ENCODE measurements at places on chromosomes 11 and 22.

GRCh38 chr11:8732748-8733241 lies 50.2 kb downstream of the RPL27A start:
- DNase-seq = no peak

DNA sequence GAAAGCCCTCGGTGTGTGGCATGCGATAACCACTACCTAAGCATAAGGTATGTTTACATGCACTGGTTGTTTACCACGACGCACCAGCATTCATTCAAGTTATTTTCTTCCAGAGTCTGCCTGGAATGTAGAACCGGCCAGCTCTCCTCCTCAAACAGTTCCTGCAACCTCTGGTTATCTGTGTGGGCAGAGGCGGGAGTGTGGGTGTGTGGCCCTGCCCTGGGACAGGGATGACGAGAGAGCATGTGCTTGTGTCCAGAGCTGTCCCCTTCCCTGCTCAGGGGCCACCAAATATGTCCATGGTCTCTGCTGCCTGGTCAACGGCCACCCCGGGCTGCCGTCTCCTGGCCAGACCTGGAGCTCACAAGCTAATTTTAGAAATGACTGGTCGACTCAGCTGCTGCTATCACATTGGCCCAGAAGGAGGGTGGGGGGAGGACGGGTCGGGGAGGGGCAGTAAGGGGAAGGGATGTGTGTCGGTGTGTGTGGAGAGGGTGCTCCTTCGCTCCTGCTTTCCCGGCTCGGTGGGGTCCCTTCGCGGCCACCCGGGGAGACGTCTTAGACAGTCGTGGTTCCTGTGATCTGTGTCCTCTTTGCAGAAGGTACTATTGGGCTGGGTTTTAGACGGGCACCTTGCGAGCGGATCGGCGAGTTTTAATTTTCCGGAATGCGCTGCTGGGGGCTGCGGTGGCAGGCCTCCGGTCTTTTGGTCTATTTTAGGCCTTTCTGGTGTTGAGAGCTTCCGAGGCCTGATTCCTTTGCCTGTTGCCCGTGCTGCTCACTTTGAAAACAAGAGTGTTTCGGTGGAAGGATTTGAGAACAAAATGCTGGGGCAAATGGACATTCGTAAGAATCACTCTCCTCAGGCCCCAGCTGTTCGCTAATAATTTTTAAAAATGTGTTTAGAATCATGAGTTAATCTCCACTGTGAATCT lies at the start of gene MYO18B:
Gene MYO18B, plus strand, starts transcription at position 497 of the 935 bp plus-strand sequence. CDS start 18,905 bp downstream, outside the sequence.
- no peak for DNase-seq

DNA sequence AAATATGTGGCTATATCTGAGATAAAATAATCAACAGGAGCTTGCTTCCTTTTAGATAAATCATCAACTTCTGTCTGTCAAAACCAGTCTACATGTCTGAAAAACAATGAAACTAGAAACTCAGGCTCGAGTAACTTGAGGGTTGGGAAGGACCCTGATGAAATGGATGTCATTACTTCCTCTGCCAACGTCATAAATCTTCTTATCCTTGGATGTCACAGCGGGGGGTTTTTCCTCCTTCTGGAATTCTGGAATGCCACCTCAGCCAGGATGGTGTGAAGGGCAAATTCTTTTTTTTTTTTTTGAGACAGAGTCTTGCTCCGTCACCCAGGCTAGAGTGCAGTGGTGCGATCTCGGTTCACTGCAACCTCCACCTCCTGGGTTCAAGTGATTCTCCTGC lies 13.4 kb downstream of the LGR4 start:
- peak; percentile 62 for DNase-seq

GRCh38 chr11:14015711-14016110 lies 53.2 kb downstream of the SPON1 start:
- peak; percentile 25 for DNase-seq

DNA sequence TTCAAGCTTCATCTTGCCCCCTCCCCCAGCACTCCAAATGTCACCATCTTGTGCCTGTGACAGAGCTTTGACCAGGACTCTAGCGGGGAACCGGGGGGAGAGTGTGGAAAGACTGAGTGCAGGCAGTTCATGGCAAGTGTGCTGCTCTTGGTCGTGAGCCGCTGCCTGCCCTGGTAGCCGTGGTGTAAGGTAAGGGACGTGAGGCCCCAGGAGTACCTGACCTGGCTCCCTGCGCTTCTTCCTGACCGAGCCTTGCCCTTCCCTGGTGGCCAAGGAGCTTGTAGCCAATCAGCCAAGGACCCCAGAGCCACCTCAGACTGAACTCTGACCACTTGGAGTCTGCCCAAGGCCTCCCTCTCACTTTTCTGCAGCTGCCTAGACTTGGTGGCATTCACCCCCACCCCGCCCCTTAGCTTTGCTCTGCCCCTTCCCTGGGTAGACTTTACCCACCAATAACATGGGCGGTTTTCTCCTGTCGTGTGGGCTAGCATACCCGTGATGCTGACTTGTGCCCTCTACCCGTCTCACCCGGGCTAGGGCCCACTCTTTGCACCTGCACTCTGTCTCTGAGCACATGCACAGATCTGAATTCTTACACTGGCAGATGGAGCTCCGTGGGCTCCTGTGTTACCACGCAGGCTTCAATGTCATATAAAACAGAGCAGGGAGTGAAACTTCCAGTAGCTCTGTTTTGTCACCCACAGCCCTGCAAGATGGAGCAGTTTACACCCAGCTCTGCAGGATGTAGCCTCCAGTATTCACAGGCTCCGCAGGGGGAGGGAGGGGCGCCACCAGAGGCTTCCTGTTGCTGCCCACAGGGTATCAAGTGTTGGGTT lies 1.5 kb downstream of the DGKZ start:
- DNase-seq = no peak

GRCh38 chr11:13384908-13385640 lies 77.9 kb downstream of the BTBD10 start:
- DNase-seq = peak; percentile 80

DNA sequence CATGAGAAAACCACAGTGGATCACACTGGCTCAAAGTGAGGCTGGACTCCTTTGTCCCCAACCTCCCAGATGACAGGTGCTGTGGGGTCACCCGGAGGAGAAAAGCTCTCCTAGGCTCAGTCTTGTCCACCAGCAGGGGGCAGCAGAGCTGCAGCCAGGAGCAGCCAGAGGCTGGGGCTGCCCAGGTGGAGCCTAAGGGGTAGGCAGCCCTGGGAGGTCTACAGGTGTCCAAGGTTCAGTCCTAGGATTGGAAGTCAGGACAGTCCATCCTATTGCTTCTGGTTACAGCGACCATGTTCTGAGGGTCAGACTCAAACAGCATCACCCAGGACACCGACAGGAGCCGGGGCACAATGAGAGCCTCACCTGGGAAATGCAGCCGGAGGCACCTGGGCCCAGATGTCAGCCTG lies 77.6 kb upstream of the IGLL5 start:
- no peak for DNase-seq

GRCh38 chr22:36727110-36727509 lies 23.6 kb upstream of the CACNG2 start:
- no peak for DNase-seq

DNA sequence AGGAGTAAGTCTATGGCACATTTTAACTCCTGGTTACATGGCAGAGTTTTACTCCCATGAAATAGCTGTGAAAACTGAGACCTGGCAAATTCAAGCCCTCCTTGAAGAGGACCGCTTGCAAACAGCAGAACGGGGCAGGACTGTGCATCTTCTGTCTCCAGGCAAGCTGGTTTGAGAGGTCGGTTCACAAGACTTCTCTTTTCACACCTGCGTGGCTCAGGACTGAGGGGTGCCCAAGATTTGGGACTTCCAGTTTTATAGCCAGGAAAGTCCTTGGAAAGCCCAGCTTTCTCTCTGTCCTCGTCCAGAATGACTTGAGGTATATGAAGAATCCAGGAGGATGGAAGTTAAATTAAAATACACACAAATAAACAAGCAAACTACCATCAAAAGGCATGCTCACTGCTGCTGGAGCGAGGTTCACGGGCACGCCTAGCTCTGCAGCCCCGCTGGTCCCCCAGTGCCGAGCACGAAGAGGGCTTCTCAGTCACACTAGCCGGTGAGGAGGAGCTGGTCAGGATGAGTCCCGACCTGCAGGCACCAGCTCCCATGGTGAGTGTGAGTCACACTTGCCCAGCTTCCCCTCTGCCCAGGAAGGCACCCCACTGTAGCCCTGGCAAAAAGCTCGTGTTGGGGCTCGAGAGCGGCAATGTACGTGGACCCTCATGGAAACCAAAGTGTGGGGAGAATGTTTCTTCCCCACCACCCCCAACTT lies 1382.4 kb downstream of the BRD1 start:
- no peak for DNase-seq

GRCh38 chr11:94217705-94218104 lies 86.7 kb upstream of the IZUMO1R start:
- DNase-seq = no peak

GRCh38 chr11:102157219-102157618 lies 47.0 kb downstream of the YAP1 start:
- DNase-seq = no peak

DNA sequence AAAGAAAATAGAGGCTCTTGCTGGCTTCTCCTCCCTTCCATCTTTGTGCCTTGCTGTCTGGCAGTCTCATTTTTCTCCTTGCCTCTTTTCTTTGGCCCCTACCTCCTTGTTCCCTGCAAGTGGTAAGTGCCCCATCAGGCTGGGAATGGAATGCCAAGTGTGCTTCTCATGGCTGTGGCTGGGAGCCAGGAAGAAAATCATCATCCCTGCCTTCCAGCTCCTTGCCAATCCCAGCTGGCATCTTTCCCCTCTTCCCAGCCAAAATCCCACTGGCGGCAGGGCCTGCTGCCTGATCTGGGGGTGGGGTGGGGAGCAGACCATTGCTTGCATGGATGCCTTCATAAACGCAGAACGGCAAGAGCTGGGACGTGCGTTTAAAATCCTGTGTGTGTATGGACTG lies 27.0 kb upstream of the SLC25A18 start:
- DNase-seq = peak; percentile 33

DNA sequence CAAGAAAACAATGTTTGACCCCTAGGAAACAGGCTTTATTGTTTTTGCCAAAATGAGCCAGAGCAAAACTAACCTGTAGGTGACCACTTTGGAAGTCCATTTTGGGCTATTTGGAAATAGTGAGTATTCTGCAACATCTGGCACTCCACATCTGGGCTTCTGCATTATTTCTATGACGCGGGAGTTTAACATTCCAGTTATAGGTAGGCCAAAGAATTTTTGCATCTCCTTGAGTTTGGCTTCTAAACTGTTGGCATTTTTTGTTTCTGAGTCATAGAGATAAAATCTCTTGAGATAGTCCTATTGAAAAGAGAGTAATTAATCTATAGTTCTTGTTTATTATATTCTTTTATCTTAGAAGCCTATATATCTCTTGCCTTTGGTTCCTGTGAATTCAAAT lies 2.9 kb downstream of the MMP7 start:
- DNase-seq = no peak

All from GM23338 (cell line).